Nephron progenitor cell (in vitro differentiated cells): ENCODE measurements at places on chromosomes 12 and 14.

DNA sequence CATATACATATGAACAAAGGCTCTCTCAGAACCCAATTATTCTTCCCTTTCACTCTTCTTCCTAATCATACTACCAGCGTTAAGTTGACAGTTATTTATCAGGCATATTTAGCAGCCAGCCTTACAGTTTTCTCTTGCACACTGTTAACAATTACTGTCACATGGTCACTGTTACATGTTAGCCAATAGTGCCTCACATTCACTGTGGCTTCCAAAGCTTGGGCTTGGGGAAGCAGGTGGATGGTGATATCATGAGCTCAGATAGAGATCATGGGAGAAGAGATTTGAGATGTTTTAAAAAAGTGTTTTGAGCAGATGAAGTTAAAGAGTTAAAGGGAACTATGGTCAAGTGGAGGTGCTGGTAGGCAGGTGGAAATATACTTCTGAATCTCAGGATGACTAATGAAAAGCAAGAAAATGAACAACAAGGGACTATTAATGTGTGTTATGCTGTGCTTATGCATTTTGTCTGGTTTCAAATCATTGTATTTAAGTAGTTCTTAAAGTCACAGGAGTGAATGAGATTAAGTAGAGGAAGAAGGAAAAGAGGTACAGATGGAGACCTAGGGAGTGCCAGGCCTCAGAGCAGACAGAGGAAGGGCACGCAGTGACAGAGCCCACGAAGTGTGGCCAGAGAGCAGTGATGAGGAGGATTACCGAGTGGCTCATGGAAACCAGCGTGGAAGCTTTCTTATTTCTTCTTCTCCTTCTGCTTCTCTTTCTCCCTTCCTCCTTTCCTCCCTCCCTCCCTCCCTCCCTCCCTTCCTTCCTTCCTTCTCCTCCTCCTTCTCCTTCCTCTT lies 39.6 kb downstream of the BICD1 start:
- DNase-seq: no peak

DNA sequence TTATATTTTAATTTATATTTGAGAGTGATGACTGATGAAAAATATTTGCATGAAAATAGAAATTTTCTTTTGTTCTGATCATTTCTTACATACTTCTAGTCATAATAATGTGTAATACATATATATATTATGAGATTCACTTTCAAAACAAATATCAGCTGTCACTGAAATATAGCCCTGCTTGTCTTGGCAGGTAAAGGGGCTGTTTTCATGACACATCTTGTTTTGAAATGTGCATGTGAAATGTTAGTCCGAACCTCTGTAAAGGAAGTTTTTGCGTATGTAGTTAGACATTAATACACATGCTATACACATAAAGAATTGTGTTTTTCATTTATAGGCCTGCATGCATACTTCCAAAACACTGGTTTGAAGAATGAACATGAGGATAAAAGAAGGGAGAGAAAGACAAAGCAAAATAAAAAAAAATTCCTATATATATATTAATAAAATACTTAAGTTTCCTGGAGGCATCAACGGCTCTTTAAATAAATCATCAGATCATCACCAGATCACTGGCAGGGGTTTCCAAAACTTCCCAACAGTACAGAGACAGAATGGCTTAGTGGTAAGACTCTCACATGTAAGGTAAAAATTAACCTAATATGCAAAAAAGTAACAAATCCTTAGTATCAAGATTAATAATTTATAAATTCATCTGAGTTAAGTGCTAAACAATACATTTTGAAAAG lies 60.1 kb downstream of the SEL1L start:
- DNase-seq: no peak

GRCh38 chr12:103705927-103706326 lies 118.9 kb downstream of the STAB2 start:
- no peak for DNase-seq

DNA sequence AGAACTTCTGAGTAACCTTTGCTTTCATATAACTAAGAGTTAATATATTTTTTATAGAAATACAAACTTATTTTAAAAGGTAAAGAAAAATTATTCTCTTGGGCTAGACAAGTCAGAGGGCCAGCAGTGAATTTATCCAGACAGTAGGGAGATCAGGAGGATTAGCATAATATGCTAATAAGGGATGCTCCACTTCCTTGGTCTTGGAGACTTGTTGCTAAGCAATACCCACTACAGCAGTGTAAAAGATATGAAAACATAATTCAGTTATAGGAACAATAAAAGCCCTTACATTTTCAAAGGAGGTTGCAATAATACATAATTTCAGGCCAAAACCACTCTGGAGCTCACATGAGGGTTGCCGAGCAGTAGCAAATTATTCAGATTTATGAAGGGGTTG lies 615.6 kb downstream of the KCNH5 start:
- no peak for DNase-seq

- no peak for DNase-seq
Measured at GRCh38 chr12:124403273-124403672, 108.4 kb downstream of the RFLNA start.

GRCh38 chr12:51815571-51815970 lies 32.9 kb downstream of the FIGNL2 start:
- DNase-seq: no peak

DNA sequence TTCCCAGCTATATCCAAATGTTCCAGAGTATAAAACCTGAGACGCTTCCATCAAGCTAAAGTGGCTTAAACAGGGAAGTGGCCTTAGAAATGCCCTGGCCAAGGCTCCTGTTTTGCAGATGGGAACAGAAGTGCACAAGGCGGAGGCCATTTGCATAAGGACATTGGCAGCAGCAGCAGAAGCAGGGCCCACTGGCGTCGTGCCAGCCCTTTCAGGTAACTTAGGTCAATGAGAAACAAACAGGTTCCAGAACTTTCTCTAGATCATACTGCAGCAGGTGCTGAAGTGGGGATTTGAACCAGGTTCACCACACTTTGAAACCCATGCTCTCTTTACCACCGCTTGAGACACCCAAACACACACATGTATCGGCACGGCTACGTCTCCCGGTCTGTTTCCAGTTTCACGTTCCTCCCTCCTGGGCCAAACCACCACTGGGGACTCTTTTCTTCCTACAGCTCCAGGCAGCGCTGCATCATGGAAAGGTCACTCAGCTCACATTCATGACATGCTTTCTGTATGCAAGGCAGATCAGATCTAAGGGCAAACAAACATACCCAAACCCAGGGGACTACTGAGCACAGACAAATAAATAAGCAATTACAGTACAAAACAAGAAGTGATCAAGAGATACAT lies 46.0 kb upstream of the PLEKHG6 start:
- no peak for DNase-seq

- DNase-seq: no peak
Measured at GRCh38 chr12:3225154-3225795, 148.1 kb downstream of the TSPAN9 start.

- no peak for DNase-seq
Measured at GRCh38 chr12:76384560-76384959, 36.3 kb upstream of the BBS10 start.

DNA sequence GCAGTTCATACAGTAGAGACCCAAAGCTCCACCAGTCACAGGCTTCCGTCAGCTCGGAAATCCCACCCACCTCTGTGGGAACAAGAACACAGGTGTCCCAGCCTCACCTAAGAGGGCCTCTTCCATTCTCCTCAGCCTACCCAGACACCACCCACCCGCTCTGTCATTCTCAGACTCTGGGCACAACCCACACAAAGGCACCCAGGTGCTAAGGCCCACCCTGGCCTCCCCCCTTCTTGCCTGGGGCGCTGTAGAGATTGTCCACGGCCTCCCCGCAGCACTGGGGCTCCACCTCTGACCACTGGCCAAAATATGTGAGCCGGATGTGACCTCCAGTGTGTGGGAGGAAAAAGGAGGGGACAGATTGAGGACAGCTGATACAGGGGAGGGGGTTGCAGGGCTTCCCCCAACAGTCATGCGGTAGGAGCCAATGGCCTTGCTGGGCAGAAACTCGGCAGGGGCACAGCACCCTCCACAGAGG lies 14.2 kb downstream of the RPS6KL1 start:
- DNase-seq: no peak

DNA sequence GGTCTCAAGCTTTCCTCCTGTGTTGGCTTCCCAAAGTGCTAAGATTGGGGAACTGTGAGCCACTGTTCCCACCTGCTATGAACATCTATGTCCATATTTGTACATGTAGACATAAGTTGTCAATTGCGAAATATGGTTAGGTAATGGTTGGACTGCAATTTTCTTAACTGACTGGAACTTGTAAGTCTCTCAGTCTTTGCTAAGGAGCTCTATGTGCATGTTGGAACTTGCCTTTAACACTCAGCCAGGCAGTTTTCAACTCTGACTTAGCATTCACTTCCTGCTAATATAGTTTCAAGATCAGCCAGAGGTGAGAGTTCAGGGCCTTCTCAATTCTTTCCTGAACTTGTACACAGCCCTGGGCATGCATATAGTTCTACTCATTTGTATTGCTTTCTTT lies 44.5 kb upstream of the EEA1 start:
- no peak for DNase-seq

GRCh38 chr14:35147711-35148110 lies 25.4 kb downstream of the PRORP start:
- no peak for DNase-seq

GRCh38 chr12:110379197-110379596 lies 24.3 kb downstream of the ANAPC7 start:
- no peak for DNase-seq

GRCh38 chr14:74965486-74966153 lies 10.2 kb upstream of the PGF start:
- DNase-seq: no peak

- no peak for DNase-seq
Measured at GRCh38 chr12:53820514-53821306, 68.9 kb upstream of the CISTR start.

DNA sequence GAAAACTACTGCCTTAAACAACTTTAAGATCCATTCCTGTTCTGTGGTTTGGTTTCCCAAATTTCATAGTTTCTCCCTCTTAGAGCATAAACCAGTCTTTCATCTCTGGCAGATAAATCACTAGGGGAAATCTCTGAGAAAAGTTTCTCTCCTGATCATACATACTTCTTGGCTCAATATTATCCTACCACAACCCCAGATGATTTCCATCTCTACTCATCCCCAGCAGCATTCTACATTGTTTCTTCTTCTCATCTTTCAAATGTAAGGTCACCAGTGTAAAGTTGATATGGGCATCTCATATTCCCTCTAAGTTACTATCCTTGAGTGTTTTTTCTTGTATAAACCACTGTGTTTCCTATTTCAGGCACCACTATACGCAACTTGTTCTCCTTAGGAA lies 45.9 kb upstream of the PLEKHG7 start:
- DNase-seq: no peak

DNA sequence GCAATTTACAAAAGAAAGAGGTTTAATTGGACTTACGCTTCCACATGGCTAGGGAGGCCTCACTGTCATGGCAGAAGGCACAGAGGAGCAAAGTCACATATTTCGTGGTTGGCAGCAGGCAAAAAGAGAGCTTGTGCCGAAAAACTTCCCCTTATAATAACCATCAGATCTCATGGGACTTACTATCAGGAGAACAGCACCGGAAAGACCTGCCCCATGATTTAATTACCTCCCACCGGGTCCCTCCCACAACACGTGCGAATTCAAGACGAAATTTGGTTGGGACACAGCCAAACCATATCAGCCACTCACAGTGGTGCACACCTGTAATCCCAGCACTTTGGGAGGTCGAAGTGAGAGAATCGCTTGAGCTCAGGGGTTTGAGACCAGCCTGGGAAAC lies 68.5 kb downstream of the FBXL14 start:
- no peak for DNase-seq

GRCh38 chr12:71942259-71942658 lies 3.6 kb downstream of the TPH2 start:
- no peak for DNase-seq

DNA sequence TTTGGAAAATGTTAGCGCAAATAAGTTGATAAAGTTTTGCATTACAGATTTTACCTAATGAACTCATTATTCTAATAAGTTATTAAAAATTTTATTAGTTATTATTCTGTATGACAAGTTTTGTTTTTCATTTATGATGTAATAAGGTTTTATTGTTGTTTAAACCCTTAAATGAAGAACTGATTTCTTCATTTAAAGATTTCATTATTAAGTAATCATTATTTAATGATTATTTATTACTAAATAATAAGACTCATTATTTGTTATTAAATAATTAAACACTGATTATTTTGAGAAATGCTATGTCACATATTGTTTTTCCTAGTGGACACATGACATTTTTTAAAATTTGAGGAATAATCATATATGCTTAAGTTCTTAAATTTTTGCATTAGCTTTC lies 34.2 kb downstream of the USP15 start:
- DNase-seq: no peak

DNA sequence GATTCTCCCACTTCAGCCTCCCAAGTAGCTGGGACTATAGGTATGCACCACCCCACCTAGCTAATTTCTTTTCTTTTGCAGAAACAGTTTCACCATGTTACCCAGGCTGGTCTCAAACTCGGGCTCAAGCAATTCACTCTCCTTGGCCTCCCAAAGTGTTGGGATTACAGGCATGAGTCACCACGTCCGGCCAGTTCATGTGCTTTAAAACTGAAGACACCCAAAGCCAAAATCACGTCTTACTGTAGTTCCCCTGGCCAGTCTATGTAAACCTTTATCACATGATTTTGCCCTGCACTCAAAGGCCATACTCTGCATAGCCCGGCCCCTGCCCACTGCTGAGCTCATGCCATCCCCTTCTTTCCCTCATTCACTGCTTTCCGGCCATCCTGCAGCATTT lies 4.5 kb downstream of the ALKBH2 start:
- DNase-seq: no peak

- DNase-seq: no peak
Measured at GRCh38 chr12:94264736-94265485, 116.5 kb downstream of the PLXNC1 start.

DNA sequence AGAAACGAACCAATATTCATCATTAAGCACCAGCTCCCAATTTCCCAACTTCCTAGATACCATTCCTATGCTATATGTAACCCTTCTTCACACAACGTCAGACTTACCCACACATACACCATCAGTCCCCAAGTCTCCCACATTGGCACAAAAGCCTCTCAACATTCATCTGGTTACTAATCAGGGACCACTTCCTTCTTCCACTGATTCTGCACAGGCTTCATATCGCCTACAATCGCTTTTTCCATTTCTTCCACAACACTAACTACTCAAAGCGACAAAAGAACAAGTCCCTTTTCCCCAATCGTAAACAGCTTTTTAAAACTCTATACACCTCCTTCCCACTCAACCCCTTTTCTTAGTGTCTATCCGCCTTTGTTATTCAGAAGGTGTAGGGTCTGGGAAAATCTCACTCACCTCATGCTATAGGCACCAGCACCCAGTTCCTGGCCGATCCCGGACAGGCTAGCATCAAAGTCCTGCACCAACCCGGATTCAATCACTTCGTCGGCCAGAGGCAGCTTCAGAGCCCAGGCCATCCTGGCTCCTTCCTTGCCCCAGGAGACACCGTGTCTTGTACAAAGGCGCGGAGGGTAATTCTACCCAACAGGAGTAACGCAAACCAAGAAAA lies 936 bp downstream of the TFCP2 start:
- DNase-seq: no peak

- DNase-seq: peak; percentile 49
Measured at GRCh38 chr12:132490422-132491137, 629 bp downstream of the FBRSL1 start.
